ENCODE measurements at places on chromosomes 3 and 15. TPM values are rescaled to one million over a fixed set of nuclear protein-coding genes. Genes with fewer than 3 reads are reported as not detected.

- H3K36me3 ChIP-seq = no peaks in the 10 kb centered on the region
- no peak for DNase-seq
- peaks cover 11% of the 10 kb centered on the region for H3K27me3 ChIP-seq
- peaks cover 6% of the 10 kb centered on the region for H3K4me1 ChIP-seq
- no peak overlapping the region for H3K27ac ChIP-seq
Observed at GRCh38 chr15:38238311-38238710, 14.3 kb upstream of the SPRED1 start.

DNA sequence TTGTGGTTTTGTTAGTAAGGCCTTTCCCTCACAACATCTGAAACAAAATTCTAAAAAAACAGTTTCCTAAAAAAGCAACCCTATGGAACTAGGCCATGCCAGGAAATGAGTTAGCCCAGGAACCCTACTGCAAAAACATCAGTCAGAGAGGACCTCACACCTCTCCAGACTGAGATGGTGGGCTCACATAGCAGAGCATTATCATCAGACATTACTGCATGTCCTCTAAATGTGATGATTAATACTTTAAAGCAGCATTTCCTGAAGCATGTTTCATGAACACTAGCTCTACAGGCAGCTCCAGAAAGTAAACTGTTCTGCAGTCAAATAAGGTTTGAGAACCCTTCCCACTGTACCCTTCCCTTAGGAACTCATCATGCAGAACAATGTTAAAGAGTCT, 232.3 kb upstream of the MRPL3 start:
- DNase-seq = no peak
- peaks cover 10% of the 10 kb centered on the region for H3K27me3 ChIP-seq
- no peak overlapping the region for H3K27ac ChIP-seq

- H3K4me3 ChIP-seq = no peak overlapping the region
- peaks cover 5% of the 10 kb centered on the region for H3K27me3 ChIP-seq
- no peaks in the 10 kb centered on the region for H3K4me1 ChIP-seq
- no peaks in the 10 kb centered on the region for H3K36me3 ChIP-seq
Observed at GRCh38 chr3:73197187-73197586, 135.7 kb downstream of the EBLN2 start.

UROC1 gene
- total RNA-seq = 0.10 TPM

RTP2 gene
- total RNA-seq = not detected

RBP2 gene
- not detected for total RNA-seq

Data from naive thymus-derived CD8-positive, alpha-beta T cell (primary cell).